ENCODE measurements at places on chromosomes 6 and 20.

GRCh38 chr6:21098744-21099143, 494.8 kb upstream of the SOX4 start:
- DNase-seq = no peak

DNA sequence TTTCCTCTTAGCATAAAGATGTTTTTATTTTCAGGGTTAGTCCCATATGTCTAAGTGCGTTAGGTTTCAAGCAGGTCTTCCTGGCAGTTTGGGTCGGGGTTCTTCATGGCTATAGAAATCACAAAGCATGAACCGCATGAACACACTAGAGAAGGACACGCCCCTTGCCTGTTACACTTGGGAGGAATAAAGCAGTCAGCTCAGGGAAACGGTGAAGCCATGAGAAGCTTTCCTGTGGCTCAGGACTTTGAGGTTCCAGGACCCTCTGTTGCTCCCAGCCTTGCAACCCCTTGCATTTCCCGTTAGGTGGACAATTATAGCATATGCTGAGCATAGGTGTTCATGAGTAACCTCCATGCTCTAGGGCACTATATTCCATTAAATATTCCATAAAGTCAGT, 96.7 kb downstream of the SYCP2 start:
- DNase-seq = no peak

DNA sequence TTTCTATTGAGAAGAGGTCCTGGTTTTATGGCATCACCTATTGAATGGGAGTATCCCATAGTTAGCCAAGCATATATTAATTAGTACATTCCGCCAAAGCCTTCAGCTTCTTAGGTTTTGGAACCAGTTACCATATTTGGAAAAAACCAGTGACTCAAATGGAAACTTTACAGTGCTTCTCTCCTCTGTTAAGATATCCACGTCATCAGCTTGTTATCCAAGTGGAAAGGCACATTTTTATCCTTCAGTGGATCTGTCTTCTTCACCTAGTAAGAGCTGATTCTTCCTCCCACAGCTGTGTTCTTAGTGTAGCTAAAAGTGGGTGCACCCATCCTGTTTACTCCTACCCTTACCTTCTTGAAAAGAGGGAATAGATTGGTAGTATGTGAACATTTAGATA, 34.5 kb downstream of the TPD52L1 start:
- DNase-seq = no peak

DNA sequence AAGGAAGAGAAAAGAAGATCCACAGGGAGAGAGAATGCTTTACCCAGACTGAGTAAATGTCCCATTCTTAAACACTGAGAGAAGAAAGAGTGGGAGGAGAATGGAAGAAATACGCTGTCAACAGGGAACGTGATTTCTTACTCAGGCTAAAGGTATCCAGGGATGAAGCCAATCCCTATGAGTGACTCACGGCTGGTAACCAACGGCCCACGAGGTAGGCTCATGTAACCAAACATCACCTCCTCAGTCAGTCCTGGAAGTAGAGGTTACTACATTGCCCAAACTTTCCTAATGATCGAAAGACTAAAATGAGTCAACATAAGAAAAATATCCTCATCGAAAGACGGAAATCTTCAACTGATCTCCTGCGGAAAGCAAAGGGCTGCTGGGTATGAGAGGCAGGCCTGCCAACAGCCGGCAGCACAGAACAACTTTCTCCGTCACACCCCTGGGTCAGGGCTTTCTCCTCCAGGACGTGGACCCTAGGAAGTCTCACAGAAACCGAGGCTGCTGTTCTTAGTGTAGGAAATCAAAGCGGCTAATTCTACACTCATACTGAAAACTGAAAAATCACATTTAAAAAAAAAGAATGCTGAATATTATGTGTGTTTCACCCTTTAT, 292.6 kb downstream of the GMDS start:
- DNase-seq = peak; percentile 67

Data from H54 (cell line).